CD4-positive, alpha-beta T cell treated with Interleukin-4 for 4 hours (primary cell): ENCODE measurements at places on chromosomes 6 and 20.

DNA sequence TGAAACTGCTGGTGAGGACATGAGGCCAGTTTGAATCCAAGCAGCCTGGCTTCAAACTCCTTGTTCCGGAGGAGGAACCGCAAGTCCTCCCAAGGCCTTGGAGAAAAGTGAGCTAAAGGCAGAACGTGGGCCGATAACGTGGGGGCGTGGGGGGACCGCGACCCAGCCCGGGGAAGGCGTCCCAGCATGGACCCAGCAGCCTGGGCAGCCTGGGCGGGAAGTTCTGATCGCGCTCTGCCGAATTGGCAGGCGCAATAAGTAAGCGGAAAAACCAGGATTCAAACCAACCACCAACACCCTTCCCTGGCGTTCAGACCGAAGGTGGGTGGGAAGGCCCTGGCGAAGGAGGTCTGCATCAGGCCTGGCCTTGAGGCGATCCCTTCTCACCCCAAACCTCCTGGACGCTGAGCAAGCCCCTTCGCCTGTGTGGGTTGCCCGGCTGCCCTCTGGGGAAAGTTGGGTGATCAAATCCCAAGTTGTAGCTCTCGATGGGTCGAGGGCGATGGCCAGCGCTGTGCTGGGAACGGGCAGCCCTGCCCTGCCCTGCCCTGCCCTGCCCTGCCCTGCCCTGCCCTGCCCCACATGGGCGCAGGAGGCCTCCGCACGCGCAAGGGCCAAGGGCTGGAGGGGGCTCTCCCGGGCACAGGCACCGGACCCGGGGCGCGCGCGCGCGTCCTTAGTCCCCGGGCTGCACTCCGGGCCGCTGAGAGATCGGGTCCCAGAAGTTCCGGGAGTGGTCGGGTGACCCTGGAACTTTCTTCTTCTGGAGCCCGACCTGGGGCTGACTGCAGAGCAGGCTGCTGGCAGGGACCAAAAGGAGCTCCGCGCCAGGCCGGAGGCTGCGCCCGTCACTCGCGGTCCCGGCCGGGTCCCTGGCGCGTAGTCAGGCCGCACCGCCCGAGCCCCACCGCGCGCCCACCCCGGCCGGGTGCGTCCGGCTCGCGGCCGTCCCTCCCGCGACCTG, 637 bp upstream of the SLC22A3 start:
- no peak for DNase-seq

DNA sequence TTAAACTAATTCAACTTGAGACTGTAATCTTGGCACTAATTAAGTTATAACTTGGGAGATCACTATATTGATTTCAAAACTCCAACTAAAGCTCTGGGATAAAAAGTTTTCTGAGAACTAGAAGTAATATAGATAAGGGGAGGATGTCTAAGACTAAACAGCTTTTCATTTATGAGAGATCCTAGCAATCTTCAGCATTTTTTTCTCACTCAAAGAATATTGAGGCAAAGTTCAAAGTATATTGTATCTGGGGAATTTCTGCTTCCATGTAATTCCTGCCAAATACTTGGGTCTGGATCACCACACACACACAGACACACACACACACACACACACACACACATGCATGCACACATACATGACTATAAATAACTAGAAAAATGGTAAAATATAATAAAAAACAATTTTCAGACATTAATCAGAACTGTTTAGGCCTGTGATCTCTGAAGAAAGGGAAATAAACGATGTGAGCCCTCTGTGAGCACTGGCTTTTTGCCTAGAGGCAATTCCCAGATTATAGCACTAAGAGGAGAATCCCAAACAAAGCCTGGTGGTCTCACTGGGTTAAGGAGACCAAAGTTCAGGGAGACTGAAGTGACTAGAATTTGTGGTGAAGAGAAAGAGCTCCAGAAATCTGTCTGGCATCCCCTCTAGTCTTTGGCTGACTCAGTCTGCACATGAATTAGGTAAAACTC, 92.8 kb downstream of the ADAT2 start:
- no peak for DNase-seq

DNA sequence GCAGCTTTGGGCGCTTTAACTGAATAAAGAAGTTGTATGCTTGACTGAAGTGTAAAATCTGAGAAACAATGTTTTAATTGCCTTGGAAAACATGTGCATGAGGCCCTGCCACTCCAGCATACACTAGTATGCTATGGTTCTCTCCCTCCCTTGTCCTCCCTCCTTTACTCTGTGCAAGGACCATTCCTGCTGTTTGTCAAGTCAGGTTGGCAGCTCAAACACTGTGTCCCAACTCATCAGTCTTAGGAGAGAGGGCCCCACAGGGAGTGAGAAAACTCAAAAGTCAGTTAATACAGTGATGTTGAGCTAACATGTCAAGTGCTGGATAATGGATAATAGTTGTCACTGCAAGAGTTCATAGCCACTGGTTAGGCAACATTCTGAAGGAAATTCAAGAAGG, 543.6 kb downstream of the GRIK2 start:
- no peak for DNase-seq

GRCh38 chr20:33566781-33567603, 77.1 kb downstream of the CBFA2T2 start:
- DNase-seq, result no peak

GRCh38 chr6:113493991-113494390, 363.2 kb upstream of the MARCKS start:
- DNase-seq, result no peak

- DNase-seq, result no peak
These were observed 7.9 kb downstream of the RMND1 start for GRCh38 chr6:151443911-151444621.

DNA sequence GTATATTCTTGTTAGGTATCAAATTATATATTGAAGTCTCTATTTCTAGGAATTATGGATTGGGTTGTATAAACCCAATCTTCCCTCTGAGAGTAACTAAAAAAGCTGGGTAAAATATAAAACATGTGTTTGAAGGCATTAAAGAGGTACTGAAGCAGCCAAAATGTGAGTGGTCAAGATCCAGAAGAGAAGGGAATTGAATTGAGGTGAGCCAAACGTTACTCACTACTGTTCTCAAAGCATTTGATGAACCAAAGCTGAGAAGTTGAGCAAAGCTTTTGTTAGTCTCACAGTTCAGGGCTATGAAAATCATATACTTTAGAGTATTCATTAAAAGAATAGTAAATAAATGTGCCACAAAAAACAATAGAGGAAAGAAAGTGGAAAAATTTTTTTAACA, 365.8 kb downstream of the BCKDHB start:
- no peak for DNase-seq

GRCh38 chr6:81998432-81998831, 246.0 kb upstream of the TENT5A start:
- no peak for DNase-seq

DNA sequence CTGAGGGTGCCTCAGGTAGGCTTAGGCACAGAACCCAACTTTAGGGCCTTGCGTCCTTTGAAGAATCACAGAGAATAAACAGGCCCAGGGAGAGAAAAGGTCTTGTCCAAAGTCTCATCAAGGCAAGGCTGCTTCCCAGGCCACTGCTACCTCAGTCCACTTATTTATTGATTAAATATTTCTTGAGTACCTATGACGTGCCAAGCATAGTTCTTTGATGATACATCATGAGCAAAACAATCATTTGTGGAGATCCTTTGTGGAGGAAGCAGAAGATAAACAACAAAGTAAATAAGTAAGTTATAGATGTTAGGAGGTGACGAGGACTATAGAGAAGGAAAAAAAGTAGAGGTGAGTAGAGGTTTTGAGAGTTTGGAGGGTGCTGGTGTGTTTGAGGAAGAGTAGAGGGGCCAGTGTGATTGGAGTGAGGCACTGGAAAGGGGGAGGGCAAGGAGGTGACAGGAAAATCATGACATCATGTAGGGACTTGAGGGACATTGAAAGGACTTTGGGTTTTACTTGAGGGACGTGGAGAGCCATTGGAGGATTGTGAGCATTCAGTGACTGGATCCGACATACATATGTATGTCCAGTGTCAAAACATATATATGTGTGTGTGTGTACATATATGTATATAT, 14.1 kb upstream of the CHMP4B start:
- DNase-seq, result no peak

GRCh38 chr6:153958860-153959259, 80.2 kb upstream of the OPRM1 start:
- DNase-seq, result no peak

- no peak for DNase-seq
These were observed 61.8 kb downstream of the FAM229B start for GRCh38 chr6:112149236-112149635.

DNA sequence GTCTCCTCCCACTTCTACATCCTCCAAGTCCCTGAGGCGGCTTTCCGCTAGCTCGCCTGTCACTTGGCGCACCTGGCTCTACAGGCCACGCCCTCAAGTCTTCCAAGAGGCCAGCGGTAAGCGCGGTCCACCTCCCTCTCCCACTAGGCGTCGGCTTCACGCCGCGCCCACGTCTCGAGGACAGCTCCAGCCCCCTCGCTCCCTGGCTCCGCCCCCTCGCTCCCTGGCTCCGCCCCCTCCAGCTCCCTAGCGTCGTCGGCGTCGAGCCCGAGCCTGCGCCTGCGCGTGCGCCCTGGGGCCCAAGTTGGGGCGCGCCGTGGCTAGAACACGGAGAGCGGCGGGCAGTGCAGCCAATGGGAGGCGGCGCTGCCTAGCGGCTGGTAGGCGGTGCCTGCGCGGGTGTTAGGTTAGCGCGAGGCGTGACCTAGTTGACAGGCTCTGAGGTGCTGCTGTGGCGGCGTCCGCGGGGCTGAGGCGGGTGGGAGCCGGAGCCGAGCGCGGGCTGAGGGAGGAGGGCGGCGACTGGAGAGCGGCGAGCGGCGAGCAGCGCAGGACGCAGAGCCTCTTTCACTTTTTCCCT, at the start of gene MACROD2:
Gene MACROD2, plus strand, starts transcription at position 431 of the 580 bp plus-strand sequence.
- DNase-seq, result peak; percentile 11

DNA sequence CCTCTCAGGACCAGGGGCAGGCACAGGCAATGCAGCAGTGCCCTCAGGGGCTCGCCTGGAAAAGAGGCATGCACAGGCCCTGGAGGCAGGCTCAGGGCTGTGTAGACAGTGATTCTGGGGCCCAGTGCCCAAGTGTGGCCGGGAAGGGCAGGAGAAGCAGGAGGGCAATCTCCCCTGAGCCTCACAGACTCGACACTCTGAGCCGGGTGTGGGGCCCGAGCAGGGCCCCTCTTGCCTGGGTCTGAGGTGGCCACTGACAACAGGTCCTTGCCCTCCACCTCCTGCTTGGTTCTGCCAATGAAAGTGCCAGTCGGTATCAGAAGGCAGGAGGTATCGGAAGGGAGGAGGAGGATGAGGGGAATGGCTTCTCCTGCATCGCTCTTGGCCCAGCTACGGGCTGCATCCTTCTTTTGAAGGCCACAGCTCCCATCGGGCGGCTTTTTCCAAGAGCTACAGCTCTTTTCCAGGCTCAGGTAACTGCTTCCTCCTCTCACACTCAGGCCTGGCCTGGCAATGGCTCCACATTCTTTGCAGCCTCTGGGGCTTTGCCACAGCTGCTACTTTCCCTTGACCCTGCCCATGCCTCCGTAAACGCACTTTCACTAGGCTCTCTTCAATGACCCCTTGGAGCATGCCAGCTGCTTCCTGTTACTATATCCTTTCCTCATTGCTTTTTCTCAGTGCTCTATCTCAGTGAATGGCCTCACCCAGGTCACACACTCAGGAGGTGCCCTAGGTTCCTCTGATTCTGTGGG, 24.5 kb downstream of the GABRR2 start:
- DNase-seq, result no peak

GRCh38 chr20:48667889-48668413, 159.8 kb downstream of the PREX1 start:
- DNase-seq, result no peak

GRCh38 chr6:40723967-40724366, 136.8 kb upstream of the LRFN2 start:
- DNase-seq, result no peak

DNA sequence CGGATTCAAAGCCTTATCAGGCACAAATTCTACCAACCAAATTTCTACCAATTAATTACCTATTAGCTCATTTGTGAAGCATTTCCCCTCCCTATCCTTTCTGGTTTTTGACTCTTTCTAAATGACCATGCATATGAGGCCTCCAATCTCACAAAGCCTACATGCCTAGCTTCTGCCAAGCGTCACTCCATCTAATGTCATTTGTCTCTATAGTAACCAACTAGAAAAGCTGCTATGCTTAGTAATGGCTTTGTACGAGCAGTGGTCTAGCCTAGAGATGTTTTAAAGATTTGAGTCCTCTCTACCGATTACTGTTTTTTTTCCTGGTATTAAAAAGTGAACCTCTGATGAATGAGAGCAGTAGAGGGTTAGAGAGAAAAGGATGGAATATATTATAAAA, 4.8 kb upstream of the ASF1A start:
- peak; percentile 25 for DNase-seq

DNA sequence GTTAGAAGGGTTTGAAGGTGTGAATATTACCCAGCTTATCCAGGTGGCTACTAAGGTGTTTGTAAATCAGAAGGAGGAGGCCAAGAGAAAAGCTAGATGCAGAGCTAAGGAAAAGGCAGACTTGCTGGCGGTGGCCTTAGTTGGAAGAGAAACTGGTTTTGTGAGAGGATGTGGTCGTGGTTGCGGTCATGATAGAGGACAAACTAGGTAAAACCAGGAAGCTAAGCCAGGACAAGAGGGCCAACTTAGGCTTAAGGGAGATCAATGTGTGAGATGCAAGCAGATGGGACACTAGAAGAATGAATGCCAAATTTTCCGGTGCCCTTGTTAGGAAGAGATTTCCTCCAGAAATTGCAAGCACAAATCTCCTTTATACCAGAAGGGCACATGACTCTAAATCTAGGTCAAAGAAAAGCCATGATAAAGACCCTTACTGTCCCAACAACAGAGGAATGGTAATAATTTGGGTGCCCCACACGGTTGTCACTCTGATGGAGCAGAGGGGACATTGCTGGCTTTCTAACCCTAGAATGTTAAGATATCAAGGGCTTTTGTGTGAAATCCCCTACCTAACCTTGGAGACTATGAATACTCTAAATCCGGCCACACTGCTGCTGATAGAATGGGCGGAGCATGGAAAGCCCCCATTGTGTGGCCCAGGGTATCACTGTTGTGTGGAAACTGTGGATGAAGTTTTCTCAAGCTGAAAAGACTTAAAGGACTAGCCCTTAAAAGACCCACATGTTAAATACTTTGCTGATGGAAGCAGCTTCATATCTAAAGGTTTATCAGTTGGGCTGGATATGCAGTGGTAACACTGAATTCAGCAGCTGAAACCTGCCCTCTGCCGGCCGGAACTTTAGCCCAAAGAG, 7.8 kb downstream of the IL22RA2 start:
- DNase-seq, result peak; percentile 30

- DNase-seq, result peak; percentile 5
These were observed 416 bp downstream of the PTPRK start for GRCh38 chr6:128519931-128520435.

GRCh38 chr20:17696287-17696686, 3.5 kb upstream of the BANF2 start:
- DNase-seq, result no peak
